ENCODE measurements at places on chromosomes 3 and 15.

- DNase-seq = no peak
These were observed 17.4 kb downstream of the FAN1 start for GRCh38 chr15:30921106-30921505.

DNA sequence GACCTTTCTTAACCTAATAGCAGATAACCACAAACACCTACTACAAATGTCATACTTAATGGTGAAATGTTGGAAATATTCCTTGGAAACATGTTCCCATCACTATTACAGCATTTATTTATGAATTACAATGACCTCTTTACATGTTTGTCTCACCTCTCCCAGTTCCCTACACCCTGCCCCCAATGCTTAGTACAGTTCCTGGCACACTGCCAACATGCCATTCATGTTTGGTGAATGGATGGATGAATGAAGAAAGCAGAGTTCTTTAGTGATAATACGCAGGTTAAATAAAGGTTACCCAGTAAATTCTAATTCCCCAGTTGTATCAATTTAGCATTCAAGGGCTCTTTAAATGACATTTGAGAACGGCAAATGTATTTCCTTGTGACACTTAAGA is 259.9 kb upstream of the ATP11B start:
- no peak for DNase-seq

DNA sequence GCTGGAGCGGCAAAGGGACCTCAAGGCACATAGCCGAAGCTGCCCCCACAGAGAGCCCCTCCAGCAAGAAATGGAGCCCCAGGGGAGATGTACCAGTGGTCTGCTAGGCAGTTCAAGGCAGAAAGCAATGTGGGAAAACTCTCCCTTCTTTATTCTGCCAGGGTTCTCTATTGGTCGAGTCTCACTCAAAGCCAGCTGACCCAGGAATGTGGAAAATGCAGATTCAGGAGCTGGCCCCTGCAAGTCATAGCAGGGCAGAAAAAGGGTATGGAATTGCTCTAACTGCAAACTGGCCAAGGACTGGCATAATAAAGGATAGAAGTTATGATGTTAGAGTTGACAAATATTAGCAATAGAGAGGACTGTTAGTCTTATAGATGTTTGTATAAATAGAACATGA is 4.0 kb upstream of the TOPAZ1 start:
- DNase-seq = no peak

GRCh38 chr3:131371688-131372066 is 9.9 kb upstream of the NUDT16 start:
- no peak for DNase-seq

- no peak for DNase-seq
These were observed 2.0 kb downstream of the TRIM59 start for GRCh38 chr3:160447544-160447943.

DNA sequence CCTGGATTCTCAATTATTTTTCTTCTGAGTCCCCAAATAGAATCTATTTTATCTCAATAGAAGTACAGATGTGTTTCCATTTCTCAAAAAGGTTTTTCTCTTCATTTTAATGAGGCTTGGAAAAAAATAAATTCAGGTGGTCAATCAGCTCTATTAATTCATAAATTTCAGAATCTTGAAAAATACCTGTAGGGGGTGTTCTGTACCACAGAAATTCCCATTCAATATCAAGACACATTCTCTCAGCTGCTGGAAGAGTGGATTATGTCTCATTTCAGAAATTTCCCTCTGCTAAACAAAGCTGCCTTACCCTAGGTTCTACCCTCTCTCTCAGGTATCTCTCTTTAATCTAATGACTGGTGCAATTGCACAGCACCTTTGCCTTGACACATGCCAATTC is 1121.2 kb downstream of the SI start:
- DNase-seq = no peak

- DNase-seq = no peak
These were observed 242.3 kb downstream of the FHIT start for GRCh38 chr3:61008998-61009380.

DNA sequence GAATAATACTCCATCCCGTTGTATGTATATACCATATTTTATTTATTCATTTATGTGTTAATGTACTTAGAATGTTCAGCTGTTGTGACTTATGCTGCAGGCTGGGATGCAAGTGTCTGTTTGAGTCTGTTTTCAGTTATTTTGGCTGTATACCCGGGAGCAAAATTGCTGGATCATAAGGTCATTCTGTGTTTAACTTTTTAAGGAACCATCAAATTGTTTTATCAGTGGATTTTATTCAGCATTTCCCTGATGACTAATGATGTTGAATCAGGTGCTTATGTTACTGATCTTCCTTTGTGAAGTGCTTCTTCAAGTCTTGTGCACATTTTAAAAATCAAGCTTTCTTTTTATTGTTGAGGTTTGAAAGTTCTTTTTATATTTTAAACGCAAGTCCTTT is 118.1 kb downstream of the SLC25A26 start:
- DNase-seq = no peak

DNA sequence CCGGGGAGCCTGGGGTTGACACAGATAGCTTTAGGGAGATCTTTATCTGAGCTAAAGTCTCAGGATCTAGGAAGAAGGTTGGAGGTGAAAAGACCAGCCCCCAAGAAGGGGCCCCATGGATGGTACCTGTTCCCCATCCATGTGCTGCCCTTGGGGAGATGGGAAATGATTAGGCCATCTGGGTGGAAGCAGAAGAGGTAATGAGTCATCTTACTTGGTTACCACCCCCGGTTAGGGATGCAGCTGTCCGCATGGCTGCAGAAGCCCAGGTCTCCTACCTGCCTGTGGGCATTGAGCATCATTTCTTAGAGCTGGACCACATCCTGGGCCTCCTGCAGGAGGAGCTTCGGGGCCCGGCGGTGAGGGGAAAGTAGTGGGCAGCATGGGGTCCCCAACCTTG is 3.1 kb upstream of the CPLX3 start:
- DNase-seq = no peak

DNA sequence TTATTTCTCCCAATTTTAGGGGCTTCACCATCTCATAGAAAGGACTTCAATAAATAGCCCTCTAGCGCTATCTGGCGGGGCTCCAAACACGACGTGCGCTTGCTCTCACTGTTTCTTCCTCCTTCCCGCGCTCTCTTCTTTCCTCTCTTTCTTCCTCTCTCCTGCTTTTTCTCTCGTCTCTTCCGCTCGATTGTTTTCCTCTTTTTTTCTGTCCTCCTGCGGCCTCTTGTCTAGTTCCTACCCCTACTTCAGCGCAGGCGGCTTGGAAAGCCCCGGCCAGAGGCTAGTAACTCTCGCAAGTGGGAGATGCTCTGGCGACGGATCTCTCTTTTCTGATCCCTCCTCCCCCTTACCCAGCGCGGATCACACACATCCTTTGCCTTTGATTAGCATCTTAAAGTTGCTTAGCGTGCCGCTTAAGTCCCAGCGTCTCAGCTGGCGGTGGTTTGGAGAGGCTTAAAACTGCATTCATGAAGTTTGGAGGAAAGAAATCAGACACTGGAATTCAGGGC is 6.2 kb upstream of the MEIS2 start:
- DNase-seq = peak; percentile 55

DNA sequence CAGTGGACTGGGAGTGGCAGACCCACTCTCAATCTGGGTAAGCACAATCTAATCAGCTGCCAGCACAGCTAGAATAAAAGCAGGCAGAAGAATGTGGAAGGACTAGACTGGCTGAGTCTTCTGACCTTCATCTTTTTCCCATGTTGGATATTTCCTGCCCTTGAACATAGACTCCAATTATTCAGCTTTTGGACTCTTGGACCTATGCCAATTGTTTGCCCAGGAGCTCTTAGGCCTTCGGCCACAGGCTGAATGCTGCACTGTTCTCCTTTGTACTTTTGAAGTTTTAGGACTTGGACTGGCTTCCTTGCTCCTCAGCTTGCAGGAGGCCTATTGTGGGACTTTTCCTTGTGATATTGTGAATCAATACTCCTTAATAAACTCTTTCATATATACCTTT is 477.7 kb upstream of the ZNF385D start:
- DNase-seq = no peak

DNA sequence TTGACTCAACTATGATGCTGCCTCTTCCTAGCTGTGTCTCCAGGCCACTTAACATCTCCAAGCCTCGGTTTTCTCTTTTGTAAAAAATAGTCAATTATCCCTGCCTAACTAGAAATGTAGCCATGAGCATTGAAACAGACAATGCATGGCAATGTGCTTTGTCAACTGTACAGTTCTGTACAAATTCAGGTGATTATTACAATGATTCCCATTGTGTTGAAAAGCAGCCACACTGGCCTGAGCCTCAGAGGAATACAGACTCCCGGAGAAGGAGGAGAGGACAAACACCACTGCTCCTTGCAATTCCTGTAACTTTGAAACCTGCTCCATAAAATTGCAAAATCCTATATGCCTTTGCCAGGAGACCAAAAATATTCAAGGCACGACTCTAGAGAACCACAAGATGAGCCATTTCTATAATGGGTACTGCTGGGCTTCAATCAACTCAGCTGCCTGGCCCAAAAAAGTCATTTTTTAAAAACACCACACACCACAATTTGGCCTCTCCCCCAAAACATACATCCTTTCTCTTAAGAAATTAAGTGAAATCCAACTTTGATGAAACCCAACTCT is 28.6 kb downstream of the DAPK2 start:
- no peak for DNase-seq

GRCh38 chr3:161050935-161051334 is 54.2 kb downstream of the B3GALNT1 start:
- DNase-seq = no peak

DNA sequence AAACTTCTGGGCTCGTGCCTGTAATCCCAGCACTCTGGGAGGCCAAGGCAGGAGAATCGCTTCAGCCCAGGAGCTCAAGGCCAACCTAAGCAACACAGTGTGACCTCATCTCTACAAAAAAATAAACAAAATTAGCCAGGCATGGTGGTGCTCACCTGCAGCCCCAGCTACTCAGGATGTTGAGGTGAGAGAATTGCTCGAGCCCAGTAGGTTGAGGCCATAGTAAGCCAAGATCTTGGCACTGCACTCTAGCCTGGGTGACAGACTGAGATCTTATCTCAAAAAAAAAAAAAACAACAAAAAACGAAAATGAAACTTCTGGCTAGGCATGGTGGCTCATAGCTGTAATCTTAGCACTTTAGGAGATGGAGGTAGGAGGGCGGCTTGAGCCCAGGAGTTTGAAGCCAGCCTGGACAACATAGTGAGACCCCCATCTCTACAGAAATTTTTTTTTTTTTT is 53.7 kb downstream of the PIK3CB start:
- DNase-seq = no peak

DNA sequence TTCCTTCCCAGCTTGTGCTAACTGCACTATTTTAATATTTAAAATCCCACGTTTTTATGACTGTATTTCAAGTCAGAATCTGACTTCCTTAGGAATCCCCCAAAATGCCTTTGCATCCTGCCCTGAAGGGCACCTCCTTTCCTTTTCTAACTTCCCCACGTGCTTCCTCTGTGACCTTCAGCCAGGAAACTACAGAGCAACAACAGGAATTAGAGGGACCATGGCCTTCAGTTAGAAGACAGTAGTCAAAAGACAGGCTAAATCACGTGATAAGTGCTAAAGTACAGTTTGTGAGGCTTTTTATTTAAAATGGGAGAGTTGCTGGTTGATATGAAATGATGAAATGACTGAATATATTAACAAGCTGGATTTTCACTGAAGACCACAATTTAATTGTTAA is 11.8 kb upstream of the ABHD10 start:
- no peak for DNase-seq

DNA sequence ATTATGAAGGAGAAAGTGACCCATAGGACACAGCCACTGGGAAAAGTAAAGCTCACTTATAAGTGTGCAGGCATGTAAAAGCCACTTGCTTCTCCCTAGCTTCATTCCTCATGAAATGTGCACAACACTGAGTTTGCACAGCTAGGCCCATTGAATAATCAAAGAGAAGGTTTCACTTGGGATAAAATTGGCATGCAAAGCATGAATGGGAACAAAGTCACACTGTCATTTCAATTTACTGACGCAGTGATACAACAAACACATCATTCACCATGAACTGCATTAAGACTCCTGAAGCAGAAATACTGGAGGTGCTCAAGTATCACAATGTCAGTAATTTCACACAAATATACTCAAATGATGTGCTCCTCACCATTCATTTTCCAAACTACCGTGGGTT is 61.1 kb downstream of the KCNMB2 start:
- no peak for DNase-seq

DNA sequence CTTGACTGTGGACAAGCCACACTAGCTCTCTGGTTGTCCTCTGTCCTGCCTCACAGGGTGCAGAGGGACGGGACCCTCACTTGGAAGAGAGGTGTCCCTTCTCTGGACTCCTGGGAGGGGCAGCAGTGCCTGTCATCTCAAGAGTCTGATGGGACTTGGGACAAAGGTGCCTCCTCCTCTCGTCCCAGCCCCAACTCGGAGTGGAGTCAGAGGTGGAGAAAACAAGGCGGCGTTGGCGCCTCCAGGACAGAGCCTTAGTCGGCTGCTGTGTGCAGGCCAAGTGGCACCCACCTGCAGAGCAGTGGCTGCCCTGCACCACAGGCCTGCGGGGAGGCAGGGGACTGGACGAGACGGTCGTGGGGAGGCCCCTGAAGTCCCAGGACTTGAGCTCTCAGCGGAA is 9.4 kb upstream of the SEC13 start:
- DNase-seq = no peak

DNA sequence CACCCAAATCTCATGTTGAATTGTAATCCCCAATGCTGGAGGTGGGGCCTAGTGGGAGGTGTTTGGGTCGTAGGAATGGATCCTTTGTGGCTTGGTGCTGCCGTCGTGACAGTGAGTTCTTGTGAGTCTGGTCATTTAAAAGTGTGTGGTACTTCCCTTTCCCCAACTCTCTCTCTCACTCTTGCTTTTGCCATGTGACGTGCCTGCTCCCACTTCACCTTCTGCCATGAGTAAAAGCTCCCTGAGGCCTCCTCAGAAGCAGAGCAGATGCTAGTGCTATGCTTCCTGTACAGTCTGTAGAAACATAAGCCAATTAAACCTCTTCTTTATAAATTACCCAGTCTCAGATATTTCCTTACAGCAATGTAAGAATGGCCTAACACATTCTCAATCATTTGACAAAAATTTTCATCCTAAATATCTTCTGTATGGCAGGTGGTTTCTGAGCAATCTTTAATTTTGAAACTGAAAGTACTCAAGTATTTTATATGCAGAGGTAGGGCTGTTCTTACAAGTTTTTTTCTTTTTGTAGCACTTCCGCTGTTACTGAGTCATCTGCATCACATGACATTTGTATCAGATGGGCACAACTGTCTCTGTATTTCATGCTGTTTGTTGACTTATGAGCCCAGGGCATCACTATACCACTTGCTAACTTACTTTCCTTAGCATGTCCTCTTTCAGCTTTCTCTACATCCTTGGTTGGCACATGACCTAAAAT is 8.8 kb downstream of the RPL39L start:
- DNase-seq = no peak

- no peak for DNase-seq
These were observed 171.1 kb upstream of the TTC14 start for GRCh38 chr3:180430896-180431295.

DNA sequence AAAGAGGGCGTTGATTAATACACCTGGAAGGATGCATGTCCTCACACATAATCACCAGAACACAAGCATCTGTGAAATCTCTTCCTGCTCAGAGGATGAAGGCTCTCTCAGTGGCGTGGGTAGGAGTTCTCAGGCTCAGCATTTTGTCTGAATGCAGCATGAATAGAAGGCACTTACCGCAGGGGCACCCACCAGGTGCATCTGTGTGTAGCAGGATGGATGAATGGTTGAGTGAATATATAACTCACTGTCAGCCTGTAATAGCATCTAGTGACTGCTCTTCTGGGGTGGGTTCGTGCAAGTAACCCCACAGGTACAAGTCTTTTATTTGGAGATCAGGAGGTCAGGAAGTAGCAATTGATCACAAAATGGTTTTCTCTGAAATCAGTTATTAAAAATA is 143.0 kb downstream of the SQOR start:
- no peak for DNase-seq
